ENCODE measurements at places on chromosomes 2 and 18.

- DNase-seq = no peak
These were observed 170.5 kb upstream of the ALKAL2 start for GRCh38 chr2:458425-458815.

GRCh38 chr2:73885406-73885805 is 7.4 kb upstream of the ACTG2 start:
- DNase-seq = no peak

DNA sequence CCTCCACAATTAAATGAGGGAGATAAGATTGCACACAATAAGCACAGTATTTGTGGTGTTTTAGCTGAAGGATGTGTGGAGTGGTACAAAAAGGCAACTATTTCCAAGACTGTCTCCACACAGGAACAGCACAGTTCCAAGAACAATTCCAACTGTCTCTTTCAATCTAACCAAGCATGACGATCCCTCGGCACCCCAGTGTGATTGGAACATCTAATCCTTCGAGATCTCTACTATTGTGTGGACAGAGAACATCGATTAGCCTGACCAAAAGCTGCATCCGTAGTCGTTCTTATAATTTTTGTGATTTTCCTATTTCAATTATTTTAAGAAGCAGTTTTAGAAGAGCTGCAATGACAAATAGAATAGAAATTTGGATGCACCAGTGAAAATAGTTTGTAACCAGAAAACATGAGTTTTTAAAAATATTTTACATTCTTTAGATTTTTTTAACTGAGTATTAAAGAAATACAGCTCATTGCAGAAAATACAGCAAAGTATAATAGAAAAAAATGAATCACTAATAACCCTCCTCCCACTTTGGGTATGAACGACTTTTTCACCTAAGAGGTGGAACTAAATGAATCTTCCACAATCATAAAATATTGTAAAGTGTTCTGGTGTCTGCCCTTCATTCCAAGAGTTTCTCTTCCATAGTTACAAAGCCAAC is 76.4 kb upstream of the CABLES1 start:
- no peak for DNase-seq

GRCh38 chr18:62209046-62209445 is 22.0 kb downstream of the RELCH start:
- no peak for DNase-seq

GRCh38 chr18:69528435-69528834 is 127.7 kb downstream of the DOK6 start:
- no peak for DNase-seq

Data from T1000 (cell line).